ENCODE measurements at places on chromosomes 12 and 14.

DNA sequence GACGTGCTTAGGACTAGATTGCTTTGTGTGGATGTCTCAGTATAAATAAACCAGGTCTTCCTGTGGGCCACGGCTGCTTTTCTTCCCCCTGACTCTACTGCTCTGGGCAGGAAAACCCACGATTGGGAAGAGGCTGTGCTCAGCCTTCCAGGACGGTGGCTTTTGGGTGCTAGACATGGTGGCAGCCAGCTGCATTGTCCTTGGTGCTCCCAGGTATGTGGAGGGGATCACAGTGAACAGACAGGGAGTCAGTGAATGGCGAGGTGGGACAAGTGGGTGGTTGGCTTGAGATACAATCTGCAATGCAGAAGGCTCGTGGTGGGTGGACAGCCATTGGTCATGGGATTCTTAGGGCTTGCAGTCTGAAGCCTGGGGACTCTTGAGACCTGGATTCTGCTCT lies 366.3 kb downstream of the AACS start:
- no peak for DNase-seq

DNA sequence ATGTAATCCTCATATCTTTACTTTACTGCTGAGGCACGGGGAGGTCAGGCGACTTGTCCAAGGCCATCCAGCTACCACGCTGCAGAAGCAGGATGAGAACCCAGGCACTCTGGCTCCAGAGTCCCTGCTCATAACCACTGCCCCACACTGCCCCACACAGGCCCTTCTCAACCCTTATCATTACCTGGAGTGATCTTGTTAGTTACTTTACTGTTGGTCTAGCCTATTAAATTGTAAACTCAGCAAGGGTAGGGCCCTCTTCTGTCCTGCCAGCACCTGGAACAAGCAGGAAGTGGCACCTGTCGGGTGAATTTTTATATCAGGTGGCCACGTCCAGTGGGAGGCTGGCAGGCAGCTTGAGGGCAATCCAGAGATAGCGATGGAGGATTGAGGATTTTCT lies 12.2 kb downstream of the FAIM2 start:
- DNase-seq, result no peak

GRCh38 chr12:42695490-42695995 lies 106.0 kb upstream of the PRICKLE1 start:
- DNase-seq, result no peak

DNA sequence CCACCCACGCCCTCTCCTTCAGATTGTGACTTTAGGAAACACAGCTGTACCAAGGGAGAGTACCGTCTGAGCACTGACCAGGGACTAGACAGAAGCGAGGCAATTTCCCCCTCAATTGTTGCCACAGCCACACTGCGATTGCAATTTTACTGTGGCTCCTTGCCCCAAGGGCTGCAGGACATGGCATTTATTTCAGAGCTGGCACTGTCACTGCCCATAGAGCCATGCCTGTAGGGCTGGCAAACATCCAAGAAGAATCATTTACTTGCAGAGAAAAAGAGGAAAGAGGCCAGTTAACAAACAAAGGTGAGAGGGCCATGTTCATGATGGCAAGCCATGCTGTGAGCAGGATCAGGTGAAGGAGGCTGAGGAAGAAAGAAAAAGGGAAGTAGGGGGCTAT lies 129.6 kb downstream of the EMP1 start:
- DNase-seq, result no peak

DNA sequence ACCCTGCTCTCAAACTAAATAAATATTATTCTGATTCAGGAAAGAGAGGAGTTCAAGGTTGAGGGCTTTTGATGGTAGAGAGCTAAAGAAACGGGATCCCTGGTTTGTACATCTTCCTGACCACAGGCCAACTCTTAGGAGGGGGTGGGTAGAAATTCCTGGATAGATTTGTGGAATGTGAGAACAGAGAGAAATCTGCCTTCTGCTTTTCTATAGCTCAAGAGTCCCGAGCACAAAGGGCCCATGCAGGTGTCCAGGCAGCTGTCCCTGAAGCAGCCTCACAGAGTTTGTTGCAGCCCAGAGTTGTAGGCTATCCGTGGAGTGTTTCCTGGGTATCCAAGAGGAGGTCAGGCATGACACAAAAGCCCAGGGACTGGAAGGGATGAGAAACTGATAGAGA lies 198.6 kb downstream of the BCAT1 start:
- DNase-seq, result no peak

DNA sequence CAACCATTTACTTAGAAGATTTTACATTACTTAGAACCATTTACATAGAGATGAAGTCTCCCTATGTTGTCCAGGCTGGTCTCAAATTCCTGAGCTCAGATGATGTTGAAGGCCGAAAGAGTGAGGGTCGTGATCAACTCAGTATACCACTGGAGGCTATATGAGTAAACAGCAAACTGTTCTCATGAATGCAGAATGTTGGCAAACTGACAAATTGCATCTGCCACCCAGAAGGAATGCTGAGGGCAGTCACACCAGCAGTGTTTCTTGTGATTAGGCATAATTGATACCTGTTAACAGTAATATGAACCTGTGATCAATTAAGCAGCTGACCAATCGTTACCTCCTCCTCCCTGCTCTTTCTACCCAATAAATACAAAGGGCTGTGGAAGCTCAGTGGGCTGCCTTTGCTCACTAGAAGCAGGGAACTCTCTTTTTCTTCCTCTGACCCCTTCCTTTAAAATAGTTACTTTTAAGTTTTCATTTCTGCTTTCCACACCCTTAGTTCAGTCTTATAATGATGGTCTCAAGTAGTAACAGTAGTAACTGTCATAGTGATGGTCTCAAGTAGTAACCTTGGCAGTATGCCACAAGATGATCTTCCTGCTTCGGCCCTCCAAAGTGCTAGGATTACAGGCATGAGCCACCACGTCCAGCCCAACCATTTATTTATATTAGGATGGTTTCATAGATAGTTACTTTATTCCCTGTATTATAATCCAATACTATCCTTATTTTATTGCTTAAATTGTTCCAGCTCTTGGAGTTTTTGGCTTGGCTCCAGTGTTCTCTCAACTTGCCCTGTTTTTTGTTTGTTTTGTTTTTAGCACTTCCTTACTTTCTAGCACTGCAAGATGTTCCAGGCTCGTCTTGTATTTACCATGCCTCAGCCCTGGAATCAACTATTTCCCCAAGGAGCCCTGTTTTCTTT lies 25.8 kb downstream of the LIMA1 start:
- DNase-seq, result no peak

- DNase-seq, result no peak
These were observed 3.3 kb downstream of the BHLHE41 start for GRCh38 chr12:26121323-26122060.

- no peak for DNase-seq
These were observed 332.5 kb downstream of the MED13L start for GRCh38 chr12:115944837-115945490.

- no peak for DNase-seq
These were observed 26.8 kb downstream of the EMP1 start for GRCh38 chr12:13223179-13223804.

- no peak for DNase-seq
These were observed 13.7 kb downstream of the RASSF3 start for GRCh38 chr12:64624035-64624434.

DNA sequence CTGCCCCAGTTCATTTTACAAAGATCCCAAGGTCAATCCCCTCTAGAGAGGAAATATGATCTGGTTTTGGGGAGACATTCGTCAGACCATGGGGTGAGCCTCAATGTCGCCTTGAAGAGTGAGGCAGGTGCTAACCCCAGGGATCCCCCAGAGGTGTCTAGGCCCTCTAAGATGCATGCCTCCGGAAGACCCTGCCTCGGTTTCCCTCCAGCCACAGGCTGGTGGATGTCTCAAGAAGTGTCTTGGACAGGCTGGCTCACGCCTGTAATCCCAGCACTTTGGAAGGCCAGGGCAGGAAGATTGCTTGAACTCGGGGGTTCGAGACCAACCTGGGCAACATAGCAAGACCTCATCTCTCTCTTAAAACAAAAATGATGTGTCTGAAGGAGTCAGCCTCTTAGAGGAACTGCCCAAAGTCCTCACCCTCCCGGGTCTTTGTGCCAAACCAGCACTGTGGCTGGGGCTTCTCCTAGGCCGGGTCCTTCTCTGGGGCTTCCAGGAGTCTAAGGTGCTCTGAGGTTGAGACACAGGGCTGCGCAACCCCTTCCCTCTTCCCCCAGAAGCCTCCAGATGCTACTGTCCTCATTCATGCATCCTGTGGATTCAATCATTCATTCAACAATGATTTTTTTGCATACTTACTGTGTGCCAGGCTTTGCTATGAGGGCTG lies 24.7 kb upstream of the BEGAIN start:
- no peak for DNase-seq

GRCh38 chr12:32273712-32274111 lies 125.6 kb upstream of the FGD4 start:
- no peak for DNase-seq

DNA sequence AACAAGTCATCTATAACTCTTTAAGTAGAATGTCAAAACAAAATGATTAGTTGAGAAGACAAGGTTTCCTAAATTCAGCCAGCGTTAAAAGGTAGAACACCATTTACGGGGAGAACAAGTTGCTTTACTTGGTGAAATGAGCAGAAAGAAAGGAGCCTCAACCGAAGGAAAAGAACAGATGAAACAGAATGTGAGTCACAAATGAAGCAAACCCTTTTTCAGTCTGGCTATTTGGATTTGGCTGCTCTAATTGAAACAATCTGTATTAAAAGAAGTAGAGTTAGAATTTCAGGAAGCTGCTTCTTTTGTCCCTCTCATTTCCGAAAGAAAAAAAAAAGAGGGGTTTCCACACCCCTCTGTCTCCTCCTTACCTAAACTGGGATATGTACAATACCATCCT lies 34.6 kb downstream of the CEP128 start:
- no peak for DNase-seq

All from GF-D8 (cell line).